ENCODE measurements at places on chromosomes 4 and X. TPM values are rescaled to one million over a fixed set of nuclear protein-coding genes. Genes with fewer than 3 reads are reported as not detected.

Gene FAM236D
- not detected for total RNA-seq

Gene SLC7A11
- total RNA-seq: 76.1 TPM

Gene ZNF157
- total RNA-seq: not detected

Gene STK26
- total RNA-seq: 4.4 TPM

Gene RBMXL3
- not detected for total RNA-seq

Gene NXF3
- not detected for total RNA-seq

Gene C4orf36
- 0.57 TPM for total RNA-seq

Gene TBX22
- total RNA-seq: not detected

Gene FHDC1
- 0.10 TPM for total RNA-seq

Gene PPEF1
- not detected for total RNA-seq

Gene SYP
- total RNA-seq: under 0.01 TPM

Gene ADH4
- not detected for total RNA-seq

Gene PCDH10
- 4.9 TPM for total RNA-seq
